Activated T-cell treated with anti-CD3 and anti-CD28 coated beads, Interleukin-2, amount 50 U/mL, for 72 hours (primary cell): ENCODE measurements at places on chromosomes 4 and X. TPM values are rescaled to one million over a fixed set of nuclear protein-coding genes. Genes with fewer than 3 reads are reported as not detected.

DNA sequence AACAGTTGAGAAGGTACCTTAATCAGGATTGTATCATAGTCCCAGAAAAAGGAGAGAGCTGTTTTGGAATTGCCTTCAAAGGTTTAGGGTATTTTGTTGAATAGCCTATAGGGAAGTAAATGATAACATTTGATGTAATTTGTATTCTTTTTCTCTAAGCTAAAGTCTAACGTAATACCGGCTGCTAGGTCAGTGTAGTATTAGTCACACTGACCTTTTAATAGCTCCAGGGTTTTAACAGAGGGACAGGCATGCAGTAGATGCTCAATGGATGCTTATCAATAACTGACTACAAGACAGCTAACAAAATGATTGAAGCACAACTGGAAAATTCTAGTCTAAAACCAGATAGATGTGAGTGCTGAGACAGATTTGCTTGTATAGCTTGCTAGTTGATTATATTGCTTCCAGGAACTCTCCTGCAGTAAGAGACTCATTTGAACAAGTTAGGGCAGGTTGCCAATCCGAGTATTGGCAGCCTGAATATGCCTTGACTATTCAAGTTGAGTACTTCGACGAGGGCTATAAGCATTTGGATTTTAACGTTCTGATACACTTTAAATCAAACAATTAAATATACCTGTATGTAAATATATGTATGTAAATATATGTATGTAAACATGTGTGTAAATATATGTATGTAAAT lies 16.5 kb upstream of the PNPLA4 start:
- H3K36me3 ChIP-seq, result no peaks in the 10 kb centered on the region
- no peak for DNase-seq
- no peak overlapping the region for H3K27ac ChIP-seq
- H3K4me3 ChIP-seq, result no peak overlapping the region
- peaks cover 10% of the 10 kb centered on the region for H3K27me3 ChIP-seq

DNA sequence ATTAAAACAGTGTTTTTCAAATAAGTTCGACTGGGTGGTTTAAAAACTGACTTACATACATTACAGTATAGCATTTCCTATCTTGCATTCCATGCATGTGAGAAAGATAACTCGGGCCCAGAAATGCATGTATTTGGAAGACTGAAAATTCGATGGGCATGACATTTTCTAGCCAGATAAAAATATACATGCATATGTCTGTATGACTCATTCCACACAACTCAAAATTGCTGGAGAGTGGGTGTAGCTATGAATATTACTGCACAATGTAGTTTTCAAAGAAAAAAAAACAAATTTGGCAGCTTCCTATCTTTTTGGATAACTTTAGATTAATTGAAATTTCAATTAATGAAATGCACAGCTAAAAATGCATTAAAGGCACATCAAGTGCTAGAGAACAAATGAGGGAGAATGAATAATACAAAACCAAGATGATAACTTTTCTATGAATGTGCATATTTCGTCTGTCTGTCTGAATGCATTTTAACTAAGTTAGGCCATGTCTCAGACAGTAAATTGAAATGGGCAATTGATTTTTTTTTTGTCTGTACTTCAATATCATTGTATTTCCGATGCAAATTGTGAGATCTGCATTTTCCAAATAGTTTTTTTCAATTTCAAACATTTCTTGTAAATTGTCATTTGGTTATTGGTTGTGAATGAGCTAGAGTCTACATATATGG lies 54.5 kb upstream of the GABRA2 start:
- H3K27ac ChIP-seq, result no peak overlapping the region
- no peaks in the 10 kb centered on the region for H3K27me3 ChIP-seq
- no peak overlapping the region for H3K4me3 ChIP-seq
- no peaks in the 10 kb centered on the region for H3K36me3 ChIP-seq
- H3K4me1 ChIP-seq, result no peaks in the 10 kb centered on the region

GRCh38 chr4:72744103-72744725 lies 175.2 kb upstream of the ADAMTS3 start:
- H3K4me1 ChIP-seq, result no peaks in the 10 kb centered on the region
- no peaks in the 10 kb centered on the region for H3K36me3 ChIP-seq
- H3K27me3 ChIP-seq, result no peaks in the 10 kb centered on the region
- no peak overlapping the region for H3K4me3 ChIP-seq
- no peak overlapping the region for H3K27ac ChIP-seq

The CXCL1 gene
- total RNA-seq, result not detected

The CT45A2 gene
- total RNA-seq, result not detected

The GAGE12C gene
- total RNA-seq, result not detected

The YIPF6 gene
- total RNA-seq, result 31.5 TPM

The ADAM29 gene
- not detected for total RNA-seq

The SNX12 gene
- 43.8 TPM for total RNA-seq

- no peak overlapping the region for H3K27ac ChIP-seq
- no peak for DNase-seq
- no peaks in the 10 kb centered on the region for H3K36me3 ChIP-seq
- no peaks in the 10 kb centered on the region for H3K27me3 ChIP-seq
- no peaks in the 10 kb centered on the region for H3K4me1 ChIP-seq
Observed at GRCh38 chr4:119589165-119589564, 39.4 kb downstream of the PDE5A start.

DNA sequence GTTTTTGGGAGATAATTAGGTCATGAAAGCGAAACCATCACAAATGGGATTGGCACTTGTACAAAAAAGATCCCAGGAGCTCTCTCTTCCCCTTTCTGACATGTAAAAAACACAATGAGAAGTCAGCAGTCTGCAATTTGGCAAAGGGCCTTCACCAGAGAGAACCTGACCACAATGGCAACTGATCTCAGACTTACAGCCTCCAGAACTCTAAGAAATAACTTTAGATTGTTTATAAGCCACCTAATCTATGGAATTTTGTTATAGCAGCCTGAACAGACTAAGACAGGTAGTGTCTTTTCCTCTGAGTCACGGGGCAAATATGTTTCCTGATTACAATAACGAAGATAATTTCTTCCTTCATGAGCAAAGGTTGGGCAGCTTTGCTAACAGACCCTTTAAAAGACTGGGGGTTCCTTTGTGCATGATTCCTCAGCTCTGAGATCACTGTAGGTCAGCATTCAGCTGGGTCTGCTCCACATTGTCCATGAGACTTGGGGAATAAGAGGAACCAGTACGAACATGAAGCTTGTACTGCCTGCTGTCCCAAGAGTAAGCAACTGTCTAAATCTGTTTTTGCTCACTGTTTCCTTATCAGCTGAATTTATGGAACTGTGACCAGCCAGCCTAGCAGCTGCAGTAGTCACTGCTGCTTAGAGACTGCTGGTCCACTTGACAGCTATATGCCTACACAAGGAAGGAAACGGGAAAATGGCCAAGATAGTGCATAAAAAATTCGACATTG lies 191.6 kb downstream of the ANAPC10 start:
- no peak overlapping the region for H3K4me3 ChIP-seq
- no peaks in the 10 kb centered on the region for H3K36me3 ChIP-seq
- H3K27me3 ChIP-seq, result no peaks in the 10 kb centered on the region
- DNase-seq, result no peak
